Kasumi-1 (cell line): ENCODE measurements at places on chromosomes 7 and 10.

DNA sequence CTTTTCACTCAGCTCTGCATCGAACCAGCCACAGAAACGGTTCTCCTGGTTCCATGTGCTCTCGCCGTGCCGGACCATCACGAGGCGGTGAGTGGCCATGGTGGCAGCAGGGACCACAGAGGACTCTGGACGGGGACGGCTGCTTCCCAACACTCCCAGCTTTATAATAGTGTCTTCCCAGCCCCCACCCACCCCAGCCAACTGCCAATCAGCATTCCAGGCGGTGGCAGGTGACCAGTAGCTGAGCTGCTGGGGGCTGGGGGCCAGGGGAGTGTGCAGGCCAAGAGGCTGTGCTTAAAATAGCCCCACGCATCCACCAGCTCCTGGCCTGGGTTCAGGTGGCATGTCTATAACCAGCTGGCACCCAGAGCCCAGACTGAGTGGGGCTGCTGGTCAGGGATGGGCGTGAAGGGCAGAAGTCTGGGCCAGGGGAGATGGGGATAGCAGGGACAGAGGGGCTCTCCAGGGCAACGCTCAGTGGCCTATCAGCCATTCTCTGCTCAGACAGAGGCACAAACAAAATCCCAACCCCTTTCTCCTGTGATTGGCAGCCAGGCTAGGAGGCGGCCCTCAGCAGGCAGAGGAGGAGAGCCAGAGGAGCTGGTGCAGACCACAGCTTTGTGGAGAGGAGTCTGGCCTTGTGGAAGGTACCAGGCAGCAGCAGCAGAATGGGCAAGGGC, at the start of gene PGAM2:
PGAM2 (minus strand) TSS at position 137 of the 680 bp plus-strand sequence; CDS start at position 99, 38 bp downstream.
- no peak for DNase-seq

DNA sequence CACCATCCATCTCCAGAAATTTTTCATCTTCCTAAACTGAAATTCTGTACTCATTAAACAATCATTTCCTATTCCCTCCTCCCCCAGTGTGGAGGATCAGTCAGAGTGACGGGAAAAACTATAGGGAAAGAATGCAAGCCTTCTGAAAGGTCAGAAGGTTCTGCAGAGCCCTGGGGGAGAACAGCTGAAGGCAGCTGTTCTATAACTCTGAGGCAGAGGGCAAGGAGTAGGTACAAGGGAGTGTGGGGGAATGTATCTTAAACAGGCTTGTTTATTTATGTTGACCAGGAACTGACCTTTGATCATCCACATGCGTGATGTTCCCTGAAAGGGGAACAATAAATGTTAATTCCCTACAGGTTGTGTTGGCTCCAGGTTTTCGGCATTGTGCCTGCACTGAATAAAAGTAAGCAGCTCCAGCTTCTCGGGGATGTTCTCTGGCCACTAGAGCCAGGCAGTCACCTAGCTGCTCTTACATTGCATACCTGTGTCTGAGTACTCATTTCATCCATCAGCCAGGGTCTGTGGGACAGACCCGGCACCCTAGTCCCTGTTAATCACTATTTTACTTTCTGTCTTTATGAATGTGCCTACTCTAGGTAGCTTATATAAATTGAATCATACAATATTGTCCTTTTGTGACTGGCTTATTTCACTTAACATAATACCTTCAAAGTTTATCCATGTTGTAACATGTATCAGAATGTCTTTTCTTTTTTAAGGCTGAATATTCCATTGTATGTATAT, 5.8 kb downstream of the IFIT1 start:
- no peak for DNase-seq

DNA sequence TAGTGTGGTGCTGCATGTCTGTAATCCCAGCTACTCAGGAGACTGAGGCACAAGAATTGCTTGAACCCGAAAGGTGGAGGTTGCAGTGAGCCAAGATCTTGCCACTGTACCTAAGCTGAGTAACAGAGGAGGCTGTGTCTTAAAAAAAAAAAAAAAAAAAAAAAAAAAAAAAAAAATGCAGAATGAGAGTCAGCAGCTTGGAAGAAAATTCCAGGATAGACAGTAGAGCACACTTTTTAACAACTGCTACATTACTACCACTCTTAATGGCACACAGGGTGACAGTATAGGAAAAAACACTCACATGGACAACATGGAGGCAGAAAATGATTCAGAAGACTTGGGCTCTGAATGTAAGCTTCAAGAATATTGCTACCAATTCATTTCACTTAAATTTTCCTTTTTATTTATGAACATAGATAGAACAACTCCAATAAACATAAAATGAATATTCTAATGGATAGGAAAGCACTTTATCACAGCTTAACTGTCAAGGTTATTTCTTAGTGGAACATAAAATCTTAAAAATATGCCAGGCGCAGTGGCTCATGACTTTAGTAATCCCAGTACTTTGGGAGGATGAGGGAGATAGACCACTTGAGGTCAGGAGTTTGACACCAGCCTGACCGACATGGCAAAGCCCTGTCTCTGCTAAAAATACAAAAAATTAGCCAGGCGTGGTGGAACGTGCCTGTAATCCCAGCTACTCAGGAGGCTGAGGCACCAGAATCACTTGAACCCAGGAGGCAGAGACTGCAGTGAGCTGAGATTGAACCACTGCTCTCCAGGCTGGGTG, 31.5 kb downstream of the CHCHD3 start:
- no peak for DNase-seq

DNA sequence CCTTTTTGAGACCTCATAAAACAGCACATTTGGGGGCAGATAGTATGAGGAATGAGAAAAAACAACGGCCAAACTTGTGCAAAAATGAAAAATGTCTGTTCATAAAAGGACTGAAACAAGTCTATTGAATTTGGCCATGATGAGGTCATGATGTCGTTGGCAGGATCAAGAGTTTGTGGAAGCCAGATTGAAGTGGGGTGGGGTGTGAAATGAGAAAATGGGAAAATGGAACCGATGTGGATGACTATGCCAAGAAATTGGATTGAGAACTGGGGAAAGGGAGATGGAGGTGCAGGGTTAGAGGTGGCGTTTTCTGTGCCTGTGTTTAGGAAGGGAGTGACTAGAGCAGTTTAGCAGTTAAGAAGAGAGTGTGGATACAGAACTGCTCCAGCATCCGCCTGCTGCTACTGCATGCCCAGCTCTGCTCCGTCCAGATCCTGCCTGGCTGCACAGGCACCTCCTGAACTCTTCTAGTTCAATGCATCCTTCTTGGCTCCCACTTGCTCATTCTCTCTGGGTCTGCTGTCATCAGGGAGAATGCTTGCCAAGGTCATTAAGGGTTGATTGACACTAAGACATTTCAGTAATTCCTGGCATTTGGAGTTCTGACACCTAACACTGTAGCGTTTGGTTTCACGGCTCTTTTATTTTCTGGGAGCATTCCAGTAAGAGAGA, 111.9 kb downstream of the GALNT17 start:
- DNase-seq = no peak

DNA sequence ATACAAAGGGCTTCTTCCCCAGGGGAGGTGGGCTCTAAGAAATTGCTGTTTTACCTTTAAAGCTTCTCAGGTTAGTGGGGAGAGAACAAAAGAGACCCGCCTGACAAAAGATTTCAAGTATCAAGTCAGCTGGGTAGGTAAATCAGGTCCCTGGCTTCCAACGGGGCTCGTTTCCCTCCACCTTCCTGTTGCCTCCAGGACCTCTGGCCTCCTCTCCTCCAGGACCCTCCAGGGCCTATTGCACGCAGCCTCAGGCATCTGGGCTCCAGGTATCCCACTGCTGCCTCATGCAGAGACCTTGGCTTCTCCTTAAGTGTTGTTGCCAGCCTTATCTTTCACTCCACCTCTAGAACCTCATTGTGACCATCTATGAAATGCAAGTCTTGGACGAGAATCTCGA, 2.9 kb downstream of the BNIP3 start:
- DNase-seq = no peak

- no peak for DNase-seq
These were observed 386.0 kb downstream of the HGF start for GRCh38 chr7:81383846-81384245.

GRCh38 chr7:14505906-14506305, 396.6 kb downstream of the DGKB start:
- no peak for DNase-seq

DNA sequence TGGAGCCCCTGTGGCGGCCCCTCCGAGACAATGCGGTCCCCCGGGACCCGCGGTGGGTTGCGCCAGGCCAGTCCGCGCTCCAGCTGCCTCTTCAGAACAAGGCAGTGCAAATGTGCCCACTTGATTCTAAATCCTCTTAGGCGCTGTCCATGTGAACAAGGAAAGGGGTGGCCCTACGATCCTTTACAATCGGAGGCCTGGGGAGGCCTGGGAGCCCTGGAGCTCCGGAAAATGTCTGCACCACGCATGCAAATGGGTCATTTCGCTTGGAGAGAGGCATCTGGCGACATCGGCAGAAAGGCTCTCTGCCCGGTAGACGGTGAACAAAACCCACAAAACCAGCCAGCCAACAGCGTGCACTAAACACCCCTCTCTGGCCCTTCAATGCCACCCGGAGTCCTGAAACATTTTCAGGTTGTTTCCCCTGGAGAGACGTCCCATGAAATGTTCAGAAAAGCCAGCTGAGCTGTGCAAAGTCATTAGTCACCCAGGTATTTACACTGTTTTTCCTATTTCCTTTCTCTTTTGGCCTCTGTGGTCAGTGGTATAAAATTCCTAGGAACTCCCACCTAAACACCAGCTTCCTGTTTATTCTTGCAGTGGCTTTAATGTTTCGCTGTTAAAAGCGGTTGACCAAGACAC, 102.8 kb upstream of the ZNF438 start:
- peak; percentile 23 for DNase-seq

DNA sequence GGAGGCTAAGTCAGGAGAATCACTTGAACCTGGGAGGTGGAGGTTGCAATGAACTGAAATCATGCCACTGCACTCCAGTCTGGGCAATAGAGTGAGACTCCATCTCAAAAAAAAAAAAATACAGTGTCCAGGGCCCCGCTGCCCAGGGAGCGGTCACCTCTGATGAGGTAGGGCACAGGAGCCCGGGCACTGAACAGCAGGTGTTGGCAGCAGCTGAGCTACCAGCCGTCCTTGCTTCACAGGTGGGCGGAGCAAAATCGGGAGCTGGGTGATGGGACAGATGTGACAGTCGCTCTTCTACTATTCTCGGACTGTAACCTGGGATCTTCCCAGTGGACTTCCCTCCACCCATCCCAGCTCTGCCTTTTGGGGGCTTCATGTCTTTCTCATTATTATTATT, 49.4 kb downstream of the GTF2IRD1 start:
- no peak for DNase-seq

DNA sequence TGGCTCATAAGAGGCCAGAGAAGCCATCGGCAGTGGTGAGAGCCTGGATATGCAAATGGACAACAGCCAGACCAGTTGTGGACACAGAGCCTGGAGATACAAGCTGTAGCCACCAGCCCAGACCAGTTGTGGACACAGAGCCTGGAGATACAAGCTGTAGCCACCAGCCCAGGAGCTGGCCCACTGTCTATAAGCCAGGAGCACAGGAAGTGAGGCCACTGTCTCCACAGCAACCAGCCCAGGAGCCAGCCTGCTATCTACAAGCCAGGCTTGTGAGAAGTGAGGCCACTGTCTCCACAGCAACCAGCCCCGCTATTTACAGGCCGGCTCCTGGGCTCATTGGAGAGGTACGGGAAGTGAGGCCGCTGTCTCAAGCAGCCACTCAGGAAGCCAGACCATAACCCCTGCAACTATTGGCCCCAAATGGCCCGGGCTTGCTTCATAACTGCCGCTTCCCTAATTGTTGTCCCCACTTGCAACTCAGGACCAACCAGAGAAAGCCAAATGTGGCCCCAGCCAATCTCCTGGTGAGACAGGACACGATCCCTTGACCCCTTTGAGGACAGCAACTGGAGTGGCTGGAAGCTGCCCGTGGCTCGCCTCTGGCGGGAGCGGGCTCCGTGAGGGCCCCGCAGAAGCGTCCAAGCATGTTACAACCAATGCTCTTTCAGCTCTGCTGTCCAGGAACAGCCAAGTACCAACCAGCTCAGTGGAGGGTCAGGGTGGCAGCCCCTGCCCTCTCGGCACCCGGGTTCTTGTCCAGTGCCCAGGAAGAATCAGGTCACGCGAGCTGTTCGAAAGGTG, 44.1 kb upstream of the CNPY1 start:
- DNase-seq = peak; percentile 95

DNA sequence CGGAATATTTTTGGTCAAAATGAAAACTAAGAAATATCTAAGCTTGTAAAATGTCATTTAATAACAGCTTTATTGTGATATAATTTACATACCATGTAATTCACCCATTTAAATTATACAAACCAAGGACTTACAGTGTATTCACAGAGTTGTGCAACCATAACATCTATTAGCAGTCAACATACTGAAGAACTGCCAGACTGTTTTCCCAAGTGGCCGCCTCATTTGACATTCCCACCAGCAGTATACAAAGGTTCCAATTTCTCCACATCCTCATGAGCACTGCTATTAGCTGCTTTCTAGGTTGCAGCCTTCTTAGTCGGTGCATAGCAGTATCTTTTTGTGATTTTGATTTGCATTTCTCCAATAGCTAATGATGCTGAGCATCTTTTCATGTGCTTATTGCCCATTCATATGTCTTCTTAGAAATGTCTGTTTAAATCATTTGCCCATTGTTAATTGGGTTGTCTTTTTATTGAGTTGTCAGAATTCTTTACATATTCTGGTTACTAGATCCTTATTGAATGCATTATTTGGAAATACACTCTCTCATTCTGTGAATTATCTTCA, 153.0 kb upstream of the FGFR2 start:
- DNase-seq = no peak

DNA sequence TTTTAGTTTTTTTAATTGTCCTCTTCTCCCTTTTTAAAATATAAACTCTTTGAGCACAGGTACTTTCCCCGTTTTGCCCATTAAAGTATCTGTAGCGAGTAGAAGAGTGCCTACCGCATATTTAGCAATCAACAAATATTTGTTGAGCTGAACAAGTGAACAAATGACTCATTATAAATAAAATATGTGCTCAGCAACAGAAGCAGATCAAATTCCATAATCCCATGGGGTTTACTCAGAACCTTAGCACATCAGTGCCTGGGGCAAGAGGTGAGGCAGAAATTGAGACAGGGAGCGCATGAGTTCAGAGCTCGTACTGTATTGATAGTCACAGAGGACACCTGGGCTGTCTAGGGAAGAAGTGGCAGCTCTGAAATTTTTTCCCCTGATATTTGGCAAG, 161.0 kb downstream of the SEM1 start:
- no peak for DNase-seq

- no peak for DNase-seq
These were observed 150.6 kb downstream of the SDK1 start for GRCh38 chr7:3451701-3452100.
